ENCODE measurements at places on chromosomes 1 and 21. TPM values are rescaled to one million over a fixed set of nuclear protein-coding genes. Genes with fewer than 3 reads are reported as not detected.

PSMB4 gene
- total RNA-seq: 492 TPM

DNA sequence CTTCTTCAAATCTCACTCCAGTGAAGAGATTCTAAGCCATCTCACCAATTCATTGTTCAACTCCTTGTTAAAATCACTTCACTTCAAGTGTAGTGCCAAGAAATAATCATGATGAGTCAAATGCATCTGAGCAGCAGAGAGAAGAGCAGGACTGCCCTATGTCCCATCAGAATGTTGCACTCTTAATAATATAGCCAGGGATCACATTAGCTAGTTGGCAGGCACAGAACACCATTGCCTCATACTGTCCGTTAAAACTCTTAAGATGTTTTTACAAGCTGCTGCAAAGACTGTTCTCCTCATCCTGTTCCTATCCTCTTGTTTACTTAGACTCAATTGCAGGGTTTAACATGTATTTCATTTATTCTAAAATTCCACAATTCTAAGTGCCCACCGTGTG is 432.9 kb downstream of the PLPP3 start:
- DNase-seq: no peak
- H3K27me3 ChIP-seq: no peaks in the 10 kb centered on the region
- no peaks in the 10 kb centered on the region for H3K36me3 ChIP-seq
- no peak overlapping the region for H3K27ac ChIP-seq
- no peak overlapping the region for H3K4me3 ChIP-seq
- no peaks in the 10 kb centered on the region for H3K4me1 ChIP-seq

DNA sequence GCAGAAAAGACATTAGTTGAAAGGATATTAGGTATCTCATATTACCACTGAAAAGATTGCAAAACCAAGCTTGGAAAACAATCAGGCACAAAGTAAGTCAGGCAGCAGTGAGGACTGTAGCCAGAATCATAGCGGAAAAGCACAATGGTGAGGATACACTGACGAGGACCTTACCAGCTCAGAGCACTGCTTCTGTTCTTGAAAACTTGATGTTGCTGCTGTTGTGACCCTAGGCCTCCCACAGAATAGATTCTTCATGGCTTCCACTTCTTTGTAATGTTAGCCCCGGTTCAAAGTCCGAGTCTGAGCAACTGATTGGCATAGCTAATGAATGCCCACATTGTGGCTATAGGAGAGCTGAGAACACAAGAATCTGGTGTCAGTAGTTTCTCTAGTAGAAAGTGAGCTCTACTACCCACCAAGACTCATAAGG is 45.2 kb upstream of the LRRC8C start:
- H3K27me3 ChIP-seq: no peaks in the 10 kb centered on the region
- no peak overlapping the region for H3K27ac ChIP-seq
- H3K36me3 ChIP-seq: peaks cover 10% of the 10 kb centered on the region
- H3K4me1 ChIP-seq: no peaks in the 10 kb centered on the region

BGLAP gene
- 0.97 TPM for total RNA-seq

DNA sequence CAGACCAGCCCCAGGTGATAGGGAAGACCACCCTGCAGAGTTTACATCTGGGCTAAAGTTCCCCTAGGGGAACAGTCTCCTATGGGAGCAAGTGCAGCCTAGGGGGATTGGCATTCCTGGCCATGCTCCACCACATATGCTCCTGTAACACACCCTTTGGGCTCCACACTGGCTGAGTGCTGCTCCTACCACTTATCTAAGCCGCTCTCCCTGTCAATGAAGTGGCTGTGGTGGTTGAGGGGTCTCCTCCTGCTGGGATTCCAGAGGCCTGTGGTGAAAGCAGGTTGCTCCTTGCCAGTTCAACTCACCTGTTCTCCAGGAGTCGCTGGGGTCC is 51.1 kb downstream of the COL24A1 start:
- no peaks in the 10 kb centered on the region for H3K36me3 ChIP-seq
- H3K27me3 ChIP-seq: no peaks in the 10 kb centered on the region
- H3K4me1 ChIP-seq: no peaks in the 10 kb centered on the region
- H3K27ac ChIP-seq: no peak overlapping the region

DNA sequence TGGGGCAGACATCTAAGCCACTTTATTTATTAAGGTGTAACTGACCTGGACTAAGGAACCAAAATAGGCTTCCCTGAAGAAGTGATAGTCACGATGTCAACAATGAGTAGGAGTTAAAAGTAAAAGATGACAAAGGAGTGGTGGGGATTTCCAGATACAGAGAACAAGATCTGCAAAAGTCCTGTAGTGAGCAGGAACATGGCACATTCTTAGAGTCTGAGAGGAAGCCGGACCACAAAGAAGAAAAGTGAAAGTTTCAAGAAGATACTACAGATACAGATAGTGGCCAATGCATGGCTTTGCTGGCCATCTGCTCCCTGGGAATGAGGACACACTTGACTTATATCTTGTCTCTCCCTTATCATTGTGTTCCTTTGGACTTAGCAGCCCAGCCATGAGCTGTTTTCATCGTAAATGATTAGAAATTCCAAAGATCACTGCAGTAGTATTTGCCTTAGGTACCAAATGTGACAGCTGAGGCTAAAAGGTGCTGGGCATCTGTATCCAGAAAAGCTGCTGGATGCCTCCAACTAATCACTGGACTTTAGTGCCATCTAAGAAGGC is 302.4 kb upstream of the NR5A2 start:
- H3K4me1 ChIP-seq: no peaks in the 10 kb centered on the region
- H3K36me3 ChIP-seq: no peaks in the 10 kb centered on the region

SERTAD4 gene
- total RNA-seq: not detected

KCNH1 gene
- total RNA-seq: not detected

DNA sequence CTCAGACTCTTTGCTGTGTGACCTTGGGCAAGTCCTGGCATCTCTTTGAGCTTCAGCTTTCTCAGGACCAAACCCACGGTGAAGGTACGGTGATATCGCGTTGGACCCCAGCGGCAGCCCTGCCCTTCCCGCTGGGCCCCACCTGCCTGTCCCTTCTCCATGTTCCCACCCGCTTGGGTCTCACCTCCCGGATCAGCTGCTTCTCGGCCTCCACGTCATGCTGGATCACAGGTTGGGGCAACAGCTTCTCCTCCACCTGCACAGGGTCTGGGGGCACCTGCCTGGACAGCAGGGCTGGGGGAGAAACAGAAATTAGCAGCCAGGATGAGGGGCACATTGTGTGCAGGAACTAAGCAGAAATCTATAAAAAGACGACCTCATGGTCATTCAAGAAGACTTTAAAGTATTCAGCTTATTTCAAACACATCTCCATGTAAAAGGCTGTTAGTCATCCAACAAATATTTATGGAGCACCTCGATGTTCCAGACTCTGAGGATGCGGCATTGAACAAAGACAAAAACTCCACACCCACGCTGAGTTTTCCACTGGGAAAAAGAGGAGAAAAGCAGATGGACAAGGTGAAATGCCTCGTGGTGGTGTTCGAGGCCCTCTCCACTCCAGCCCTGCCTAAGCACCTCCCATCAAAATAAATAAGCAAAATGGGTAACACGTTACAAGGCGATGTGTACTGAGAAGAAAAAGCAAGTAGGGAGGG is 19.5 kb downstream of the KIF17 start:
- H3K4me3 ChIP-seq: no peak overlapping the region
- DNase-seq: no peak
- H3K4me1 ChIP-seq: peaks cover 8% of the 10 kb centered on the region
- H3K36me3 ChIP-seq: no peaks in the 10 kb centered on the region

DNA sequence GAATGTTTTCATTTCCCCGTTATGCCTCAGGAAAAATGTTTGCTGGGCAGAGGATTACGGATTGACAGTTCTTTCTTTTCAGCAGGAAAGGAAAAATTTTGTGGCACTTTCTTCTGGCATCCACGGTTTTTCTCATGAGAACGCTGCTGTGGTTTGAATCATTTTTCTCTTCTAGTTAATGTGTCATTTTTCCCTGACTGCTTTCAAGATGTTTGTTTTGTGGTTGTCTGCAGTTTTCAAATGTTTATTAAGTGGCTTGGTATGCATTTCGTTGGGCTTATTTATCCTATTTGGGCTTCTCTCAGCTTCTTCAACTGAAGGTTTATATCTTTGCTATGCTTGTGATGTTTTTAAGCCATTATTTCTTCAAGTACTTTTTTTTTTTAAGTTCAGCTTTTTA is 359.0 kb downstream of the RGS7 start:
- H3K27ac ChIP-seq: no peak overlapping the region
- DNase-seq: no peak
- H3K4me1 ChIP-seq: no peaks in the 10 kb centered on the region

DNA sequence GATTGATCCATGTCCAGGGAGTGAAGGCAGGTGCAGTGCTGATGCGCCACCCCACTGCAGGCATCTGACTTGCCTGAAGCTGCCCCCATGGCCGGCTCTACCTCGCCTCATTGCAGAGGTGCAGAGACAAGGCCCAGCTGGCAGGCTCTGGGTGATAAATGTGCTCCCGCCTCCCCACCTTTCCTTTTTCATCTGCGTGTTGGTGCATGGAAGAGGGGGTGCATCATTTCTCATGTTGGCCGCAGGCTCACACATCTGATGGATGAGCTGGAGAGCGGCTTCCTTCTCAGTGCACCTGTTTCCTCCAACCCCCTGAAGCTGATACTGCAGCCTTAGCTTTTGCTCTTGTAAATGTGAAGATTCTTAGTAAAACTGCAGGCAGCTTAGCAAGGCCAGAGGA is 306.0 kb upstream of the KAZN start:
- no peak overlapping the region for H3K27ac ChIP-seq
- no peaks in the 10 kb centered on the region for H3K4me1 ChIP-seq
- H3K36me3 ChIP-seq: no peaks in the 10 kb centered on the region
- no peaks in the 10 kb centered on the region for H3K27me3 ChIP-seq
- H3K4me3 ChIP-seq: no peak overlapping the region

- no peaks in the 10 kb centered on the region for H3K27me3 ChIP-seq
- DNase-seq: no peak
- no peak overlapping the region for H3K27ac ChIP-seq
Observed at GRCh38 chr1:70659891-70660290, 248.8 kb downstream of the CTH start.

MRPL9 gene
- total RNA-seq: 190 TPM

DNA sequence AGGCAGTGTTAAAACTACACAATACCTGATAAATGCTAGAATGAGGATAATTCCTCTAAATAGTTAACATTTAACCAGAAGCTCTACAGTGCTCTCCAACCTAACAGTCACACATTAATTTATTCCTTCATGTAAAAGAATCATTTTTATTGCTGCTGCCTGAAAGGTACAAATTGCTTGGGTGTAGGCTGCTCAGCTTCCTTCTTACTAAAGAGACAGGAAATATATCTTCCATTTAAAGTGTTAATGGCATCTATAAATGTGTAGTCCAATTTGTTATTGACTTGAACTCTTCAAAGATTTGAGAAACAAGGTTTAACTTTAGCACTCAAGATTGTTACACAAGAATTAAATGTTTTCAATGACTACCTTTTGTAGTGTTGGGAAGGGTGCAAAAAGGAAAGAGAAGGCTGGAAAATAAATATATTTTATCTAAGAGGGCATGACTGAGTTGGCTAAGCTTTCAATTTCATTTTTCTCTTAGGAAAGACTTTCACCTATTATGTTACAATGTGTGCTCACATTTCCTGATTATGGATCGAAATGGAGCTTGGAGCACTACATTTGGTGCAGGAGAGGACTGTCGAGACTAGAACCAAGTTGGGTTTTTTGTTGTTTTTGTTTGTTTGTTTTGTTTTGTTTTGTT is 105.5 kb upstream of the CACYBP start:
- H3K4me1 ChIP-seq: peaks cover 9% of the 10 kb centered on the region
- H3K27me3 ChIP-seq: no peaks in the 10 kb centered on the region
- H3K36me3 ChIP-seq: no peaks in the 10 kb centered on the region
- H3K27ac ChIP-seq: no peak overlapping the region
- no peak for DNase-seq
- H3K4me3 ChIP-seq: no peak overlapping the region

GPR3 gene
- 3.3 TPM for total RNA-seq

GRCh38 chr21:45747802-45748445 is 104.4 kb downstream of the PCBP3 start:
- H3K27ac ChIP-seq: no peak overlapping the region
- no peaks in the 10 kb centered on the region for H3K4me1 ChIP-seq
- no peak for DNase-seq
- no peak overlapping the region for H3K4me3 ChIP-seq
- no peaks in the 10 kb centered on the region for H3K36me3 ChIP-seq

DNA sequence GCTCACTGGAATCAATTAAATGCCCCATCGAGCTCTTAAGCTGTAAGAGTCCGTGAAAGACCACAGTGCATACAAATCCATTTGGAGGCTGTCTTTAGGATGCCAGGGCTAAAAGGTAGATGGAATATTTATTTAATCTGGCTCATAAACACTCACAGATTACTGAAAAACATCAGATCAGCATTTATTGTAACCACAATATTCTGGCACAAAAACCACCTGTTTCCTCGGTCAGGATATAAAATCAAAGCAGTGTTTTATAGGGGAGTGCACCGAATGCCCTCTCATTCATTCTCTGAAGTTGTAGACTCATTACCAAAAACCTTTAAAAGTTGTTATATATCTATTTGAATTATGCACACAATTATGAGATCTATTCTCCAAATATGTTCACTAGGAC is 500.9 kb downstream of the NEGR1 start:
- H3K4me1 ChIP-seq: no peaks in the 10 kb centered on the region
- no peak for DNase-seq
- H3K36me3 ChIP-seq: no peaks in the 10 kb centered on the region
- H3K4me3 ChIP-seq: no peak overlapping the region
- H3K27ac ChIP-seq: no peak overlapping the region

DNA sequence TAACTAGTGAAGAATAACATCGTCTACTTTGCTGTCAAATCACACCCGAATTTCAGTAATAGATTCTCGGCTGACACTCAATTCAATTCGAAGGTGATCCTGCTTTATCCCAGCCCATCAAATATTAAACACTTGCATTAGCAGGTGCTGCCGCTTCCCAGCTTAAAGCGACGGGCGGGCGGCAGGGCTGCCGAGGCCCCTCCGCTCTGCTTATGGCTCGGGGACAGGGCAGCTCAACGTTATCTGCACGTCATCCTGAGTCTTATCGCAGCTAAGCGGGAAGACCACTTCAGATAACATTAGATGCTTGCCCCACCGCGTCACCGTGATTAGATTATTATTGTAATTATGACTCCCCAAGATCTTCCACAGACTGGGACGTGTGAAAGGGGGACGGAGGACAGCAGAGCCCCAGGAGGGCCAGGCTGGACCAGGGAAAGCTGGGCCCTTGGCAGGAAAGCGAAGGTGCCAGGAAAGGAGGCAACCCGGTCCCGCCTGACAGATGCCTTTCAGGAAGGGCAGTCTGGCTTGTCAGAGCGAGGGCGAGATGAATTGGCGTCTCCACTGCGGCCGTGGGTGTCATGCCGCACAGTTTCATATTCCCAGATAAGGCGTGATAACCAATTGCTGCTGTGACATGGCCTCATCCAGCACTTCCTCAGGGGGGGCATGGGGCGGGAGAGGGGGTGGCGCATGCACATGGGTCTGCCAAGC is 37.0 kb downstream of the DMAP1 start:
- DNase-seq: no peak
- no peaks in the 10 kb centered on the region for H3K4me1 ChIP-seq
- H3K27me3 ChIP-seq: no peaks in the 10 kb centered on the region
- no peak overlapping the region for H3K4me3 ChIP-seq
- no peak overlapping the region for H3K27ac ChIP-seq

MAP3K21 gene
- 2.8 TPM for total RNA-seq

GRCh38 chr1:11978301-11978700 is 1.9 kb upstream of the MFN2 start:
- H3K36me3 ChIP-seq: peaks cover 16% of the 10 kb centered on the region
- no peak overlapping the region for H3K4me3 ChIP-seq
- no peak for DNase-seq
- H3K27me3 ChIP-seq: no peaks in the 10 kb centered on the region
- H3K4me1 ChIP-seq: peaks cover 26% of the 10 kb centered on the region
- H3K27ac ChIP-seq: no peak overlapping the region

GRCh38 chr21:43189936-43190335 is 21.1 kb downstream of the CRYAA start:
- H3K36me3 ChIP-seq: no peaks in the 10 kb centered on the region
- no peaks in the 10 kb centered on the region for H3K4me1 ChIP-seq
- no peak overlapping the region for H3K27ac ChIP-seq
- H3K27me3 ChIP-seq: no peaks in the 10 kb centered on the region

FMO4 gene
- total RNA-seq: 0.89 TPM
